ENCODE measurements at places on chromosomes 11 and 22. TPM values are rescaled to one million over a fixed set of nuclear protein-coding genes. Genes with fewer than 3 reads are reported as not detected.

GRCh38 chr11:125990244-125990643, 44.4 kb downstream of the VSIG10L2 start:
- H3K4me1 ChIP-seq = peaks cover 6% of the 10 kb centered on the region
- no peaks in the 10 kb centered on the region for H3K27me3 ChIP-seq
- DNase-seq = no peak

The MMP11 gene
- 12.9 TPM for total RNA-seq

The CRYBB3 gene
- total RNA-seq = 0.44 TPM

GRCh38 chr22:20420157-20420842, 17.3 kb downstream of the SCARF2 start:
- no peaks in the 10 kb centered on the region for H3K27me3 ChIP-seq
- no peaks in the 10 kb centered on the region for H3K36me3 ChIP-seq
- H3K4me1 ChIP-seq = peaks cover 32% of the 10 kb centered on the region
- no peak for DNase-seq
- no peak overlapping the region for H3K4me3 ChIP-seq

DNA sequence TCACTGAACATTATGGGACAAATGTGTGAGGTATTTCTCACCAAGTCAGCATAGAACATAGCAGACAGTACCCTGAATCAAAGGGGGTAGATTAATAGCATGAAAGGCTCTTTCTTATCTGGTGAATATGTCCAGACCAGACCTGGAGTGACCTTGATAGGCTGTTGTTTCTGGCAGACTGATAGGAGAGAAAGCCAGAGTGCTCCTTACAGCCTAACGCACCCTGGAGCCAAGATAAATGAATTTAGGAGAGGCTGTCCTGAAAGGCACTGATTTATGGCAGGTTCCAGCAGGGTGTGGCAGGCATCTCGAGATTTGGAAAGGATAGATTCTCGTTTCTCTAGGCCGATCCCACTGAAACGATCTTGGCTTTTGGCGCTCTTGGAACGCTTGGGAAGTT, 204.6 kb downstream of the DBX1 start:
- H3K4me1 ChIP-seq = peaks cover 25% of the 10 kb centered on the region
- no peak overlapping the region for H3K4me3 ChIP-seq
- H3K27ac ChIP-seq = peak overlapping the region; percentile 16
- H3K36me3 ChIP-seq = no peaks in the 10 kb centered on the region
- DNase-seq = no peak

GRCh38 chr22:37303821-37304274, 21.5 kb downstream of the CYTH4 start:
- H3K4me1 ChIP-seq = peaks cover 29% of the 10 kb centered on the region
- peaks cover 19% of the 10 kb centered on the region for H3K27me3 ChIP-seq
- no peak for DNase-seq
- no peak overlapping the region for H3K27ac ChIP-seq

GRCh38 chr22:17774206-17774925, at the start of gene BID:
Gene BID (minus strand): TSS chr22:17774469. CDS start chr22:17750116, 24,353 bp downstream.
- no peaks in the 10 kb centered on the region for H3K36me3 ChIP-seq
- H3K4me3 ChIP-seq = peak within 1 kb of the TSS; percentile 76
- peak; percentile 54 for DNase-seq
- peaks cover 16% of the 10 kb centered on the region for H3K4me1 ChIP-seq
- H3K27me3 ChIP-seq = no peaks in the 10 kb centered on the region

The CLDN5 gene
- 30.9 TPM for total RNA-seq

The MPPED1 gene
- total RNA-seq = not detected

The QSER1 gene
- total RNA-seq = 18.9 TPM

GRCh38 chr11:31651822-31652221, 142.3 kb downstream of the ELP4 start:
- H3K36me3 ChIP-seq = peaks cover 14% of the 10 kb centered on the region
- no peaks in the 10 kb centered on the region for H3K4me1 ChIP-seq
- no peaks in the 10 kb centered on the region for H3K27me3 ChIP-seq
- no peak for DNase-seq

GRCh38 chr11:132464003-132464342, 1068.3 kb downstream of the OPCML start:
- no peaks in the 10 kb centered on the region for H3K36me3 ChIP-seq
- H3K27me3 ChIP-seq = no peaks in the 10 kb centered on the region
- no peak overlapping the region for H3K27ac ChIP-seq
- H3K4me3 ChIP-seq = no peak overlapping the region
- DNase-seq = peak; percentile 44

- H3K4me3 ChIP-seq = no peak overlapping the region
- peaks cover 100% of the 10 kb centered on the region for H3K4me1 ChIP-seq
Observed at GRCh38 chr22:23218053-23218866, 38.0 kb downstream of the BCR start.

The TNRC6B gene
- 57.0 TPM for total RNA-seq

- DNase-seq = no peak
- no peaks in the 10 kb centered on the region for H3K27me3 ChIP-seq
- H3K27ac ChIP-seq = no peak overlapping the region
- no peak overlapping the region for H3K4me3 ChIP-seq
- H3K36me3 ChIP-seq = peaks cover 91% of the 10 kb centered on the region
Observed at GRCh38 chr11:68541991-68542390, 81.4 kb downstream of the PPP6R3 start.

Data from heart right ventricle (tissue), 16 donors.